Substantia nigra (tissue), 51 donors: ENCODE measurements at places on chromosomes 1 and 21.

DNA sequence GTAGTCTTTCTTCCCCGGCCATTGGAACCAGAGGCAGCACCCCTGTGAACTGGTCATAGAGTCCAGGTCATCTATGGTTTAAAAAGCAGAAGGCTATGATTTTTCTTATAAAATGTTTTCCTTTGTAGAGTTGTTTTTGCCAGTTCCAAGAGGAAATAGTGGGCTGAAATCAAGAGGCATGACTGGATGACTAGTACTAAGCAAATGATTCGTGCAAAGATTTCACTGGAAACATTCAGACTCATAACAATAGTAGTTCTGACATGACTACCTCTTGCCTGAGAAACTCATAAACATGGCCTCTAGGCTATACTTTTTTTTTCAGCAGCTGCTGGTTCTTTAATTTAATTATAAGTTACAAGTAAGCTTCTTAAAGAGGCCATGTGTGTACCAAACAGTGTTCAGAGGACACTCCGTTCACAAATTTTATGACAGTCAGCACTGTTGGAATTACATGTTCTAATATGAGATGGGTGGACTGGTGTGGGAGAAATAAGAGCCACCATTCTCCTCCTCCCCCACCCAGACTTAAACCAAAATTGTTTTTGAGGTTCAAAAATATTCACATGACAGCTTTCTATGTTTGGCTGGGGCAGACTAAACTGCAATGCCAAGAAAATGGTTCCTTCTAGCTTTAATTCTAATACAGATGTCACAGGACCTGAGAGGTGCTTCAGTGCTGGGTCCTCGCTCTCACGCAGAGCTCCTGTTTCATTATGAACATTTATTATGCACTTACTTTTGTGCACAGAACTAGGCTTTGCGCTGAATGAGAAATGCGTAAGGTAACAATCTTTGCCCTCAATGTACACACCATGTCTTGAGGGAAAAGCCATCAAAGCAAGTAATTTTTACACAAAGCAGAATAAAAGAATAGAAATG is 147.5 kb downstream of the ZC3H11B start:
- DNase-seq, result no peak

DNA sequence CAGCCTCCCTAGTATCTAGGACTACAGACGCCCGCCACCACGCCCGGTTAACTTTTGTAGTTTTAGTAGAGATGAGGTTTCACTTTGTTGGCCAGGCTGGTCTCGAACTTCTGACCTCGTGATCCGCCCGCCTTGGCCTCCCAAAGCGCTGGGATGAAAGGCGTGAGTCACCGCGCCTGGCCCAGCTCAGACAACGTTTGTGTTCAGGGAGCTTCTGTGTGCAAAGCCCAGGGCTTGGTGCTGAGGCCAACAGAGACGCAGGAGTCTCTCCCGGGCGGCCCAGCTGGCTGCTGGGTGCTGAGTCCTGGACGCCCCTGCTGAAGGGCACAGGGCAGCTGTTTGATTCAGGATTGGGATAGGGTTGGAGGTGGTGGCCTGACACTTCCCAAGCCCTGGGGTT is 3.0 kb downstream of the PRKCZ start:
- DNase-seq, result no peak

- DNase-seq, result no peak
Observed at GRCh38 chr1:41779360-41779759, 139.4 kb downstream of the HIVEP3 start.

DNA sequence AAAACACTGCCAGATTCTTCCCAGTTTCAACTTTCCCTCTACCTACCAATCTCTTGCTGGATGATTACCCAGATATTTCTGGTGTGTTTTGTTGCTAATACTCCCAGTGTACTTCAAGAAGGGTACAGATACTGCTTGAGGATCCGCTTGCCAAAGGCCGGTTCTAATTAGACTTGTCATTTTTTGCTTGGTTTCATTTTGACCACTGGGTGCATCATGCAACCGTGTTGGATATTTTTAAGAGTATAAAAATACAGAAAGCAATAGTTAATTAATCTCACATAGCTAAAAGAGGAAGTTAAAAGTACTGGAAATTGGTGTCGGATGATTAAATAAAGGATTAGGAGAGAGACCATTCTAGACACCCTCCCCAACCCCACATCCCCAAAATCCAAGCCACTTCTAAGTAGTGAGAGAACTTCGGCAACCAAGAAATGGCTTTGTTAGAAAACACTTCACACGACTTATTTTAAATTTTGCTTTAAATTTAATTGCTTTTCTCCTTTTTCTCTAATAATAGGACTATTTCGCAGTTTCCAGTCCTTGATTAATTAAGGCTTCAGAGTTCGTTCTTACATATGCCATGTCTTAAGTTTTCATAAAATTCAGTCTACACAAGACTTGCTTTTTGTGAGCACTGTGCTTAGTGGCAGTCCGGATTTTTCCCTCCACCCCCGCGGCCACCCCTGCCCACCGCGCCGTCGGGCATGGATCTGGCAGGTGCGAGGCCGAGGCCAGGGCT is 2.5 kb upstream of the CDKN2C start:
- DNase-seq, result no peak

DNA sequence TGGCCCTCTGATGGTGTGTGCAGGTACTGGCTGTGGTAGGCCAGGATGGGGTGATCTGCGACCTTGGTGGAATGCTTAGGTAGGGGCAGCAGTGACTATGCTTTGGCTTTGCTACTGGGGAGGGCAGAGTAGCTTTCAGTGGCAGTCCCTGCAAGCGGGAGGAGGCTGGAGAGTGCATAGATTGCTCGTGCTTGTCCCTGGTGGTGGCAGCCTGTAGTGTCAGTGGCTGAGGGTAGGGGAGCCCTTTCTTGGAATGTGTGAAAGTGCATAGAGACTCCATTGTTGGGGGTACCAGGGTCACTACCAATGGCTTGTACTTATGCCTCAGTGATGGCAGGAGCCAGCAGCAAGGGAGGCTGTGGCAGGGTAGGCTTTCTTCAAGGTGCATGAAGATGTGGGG is 582.6 kb downstream of the MRPL39 start:
- no peak for DNase-seq

GRCh38 chr1:43031316-43032203 is 72.9 kb upstream of the SLC2A1 start:
- no peak for DNase-seq
